ENCODE measurements at places on chromosomes 11 and 22.

GRCh38 chr11:59262177-59262818 is 49.6 kb upstream of the MPEG1 start:
- DNase-seq, result no peak

- no peak for DNase-seq
Measured at GRCh38 chr11:96143041-96143521, 199.9 kb downstream of the MAML2 start.

- DNase-seq, result no peak
Measured at GRCh38 chr22:28920757-28921584, 37.6 kb downstream of the ZNRF3 start.

DNA sequence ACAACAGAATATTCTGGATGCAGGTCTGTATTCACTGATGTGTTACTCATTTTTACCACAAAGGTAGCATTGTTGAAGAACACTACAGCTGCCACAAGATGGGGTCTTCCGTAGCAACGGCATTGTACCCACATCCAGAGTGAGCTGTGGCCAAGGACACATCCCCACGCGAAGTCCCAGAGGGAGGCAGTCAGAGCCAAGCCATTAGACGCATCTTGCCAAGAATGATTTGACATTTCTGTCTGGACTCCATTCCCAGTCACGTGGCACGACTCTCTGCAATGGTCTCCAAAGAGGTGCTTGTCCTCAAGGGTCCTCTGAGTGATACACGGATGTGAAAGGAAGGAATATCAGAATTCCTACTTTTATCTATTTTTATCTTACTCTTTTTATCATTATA is 15.5 kb downstream of the OPCML start:
- DNase-seq, result no peak

GRCh38 chr11:67027943-67028542 is 5.1 kb downstream of the SYT12 start:
- no peak for DNase-seq

DNA sequence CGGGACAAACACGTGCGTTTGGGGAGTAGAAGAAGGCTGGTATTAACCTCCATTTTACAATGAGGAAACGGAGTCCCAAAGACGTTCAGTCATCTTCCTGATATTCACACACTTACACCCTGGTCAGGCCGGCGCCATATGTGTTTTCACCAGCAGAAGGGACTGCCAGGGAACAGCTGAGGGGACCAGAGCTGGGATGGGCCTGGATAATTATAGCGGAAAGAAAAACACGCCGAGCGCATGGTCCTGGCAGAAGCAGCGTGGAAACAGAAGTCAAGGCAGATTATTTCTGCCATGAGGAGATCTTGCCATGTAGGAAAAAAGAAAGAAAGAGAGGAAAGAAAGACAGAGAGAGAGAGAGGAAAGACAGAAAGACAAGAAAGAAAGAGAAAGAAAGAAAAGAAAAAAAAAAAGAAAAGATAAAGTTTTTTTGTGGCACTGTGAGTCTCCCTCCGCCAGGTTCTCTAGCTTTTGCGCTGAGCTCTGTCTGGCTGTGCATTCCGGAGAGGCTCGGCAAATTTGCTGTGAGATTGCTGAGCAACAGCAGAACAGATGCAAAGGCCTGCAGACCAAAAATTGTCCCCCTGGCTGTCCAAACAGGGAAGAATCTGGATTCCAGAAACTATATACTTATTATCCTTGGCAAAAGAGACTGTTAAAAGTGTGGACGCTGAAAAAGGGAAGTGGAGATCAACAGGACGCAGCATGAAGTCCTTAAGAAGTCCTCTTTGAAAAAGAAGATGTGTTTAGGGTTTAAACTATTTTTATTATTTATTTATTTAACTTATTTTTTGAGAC is 1.3 kb upstream of the UCP2 start:
- no peak for DNase-seq

- DNase-seq, result no peak
Measured at GRCh38 chr11:1706634-1707400, 9.8 kb downstream of the KRTAP5-6 start.

GRCh38 chr11:11898648-11899047 is 56.9 kb downstream of the USP47 start:
- no peak for DNase-seq

DNA sequence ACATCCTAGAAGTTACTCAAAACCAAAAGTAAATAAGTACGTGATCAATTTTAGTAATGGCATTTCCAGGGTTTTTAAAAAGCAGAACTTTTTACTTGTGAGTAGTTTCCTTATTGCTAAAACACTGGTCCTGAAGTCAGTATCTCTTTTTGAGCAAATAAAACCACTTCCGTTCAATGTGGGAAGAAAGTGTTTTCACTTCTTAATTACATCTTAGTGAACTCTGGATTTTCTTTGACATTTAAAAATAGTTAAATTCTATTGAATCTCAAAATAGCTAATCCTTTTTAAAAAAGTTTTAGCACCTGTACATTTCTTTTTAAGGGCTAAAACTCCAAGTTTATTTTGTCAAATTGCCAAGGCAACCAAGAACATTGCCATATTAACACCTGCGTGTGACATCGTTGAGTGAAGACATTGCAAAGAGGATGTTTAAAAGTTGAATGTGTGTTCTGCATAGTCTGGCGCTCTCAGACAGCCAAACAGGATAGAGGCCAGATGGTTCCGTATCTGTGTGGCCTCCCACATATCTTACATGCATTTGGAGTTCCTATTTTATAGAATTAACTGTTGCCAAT is 17.2 kb upstream of the OR5B21 start:
- DNase-seq, result no peak

DNA sequence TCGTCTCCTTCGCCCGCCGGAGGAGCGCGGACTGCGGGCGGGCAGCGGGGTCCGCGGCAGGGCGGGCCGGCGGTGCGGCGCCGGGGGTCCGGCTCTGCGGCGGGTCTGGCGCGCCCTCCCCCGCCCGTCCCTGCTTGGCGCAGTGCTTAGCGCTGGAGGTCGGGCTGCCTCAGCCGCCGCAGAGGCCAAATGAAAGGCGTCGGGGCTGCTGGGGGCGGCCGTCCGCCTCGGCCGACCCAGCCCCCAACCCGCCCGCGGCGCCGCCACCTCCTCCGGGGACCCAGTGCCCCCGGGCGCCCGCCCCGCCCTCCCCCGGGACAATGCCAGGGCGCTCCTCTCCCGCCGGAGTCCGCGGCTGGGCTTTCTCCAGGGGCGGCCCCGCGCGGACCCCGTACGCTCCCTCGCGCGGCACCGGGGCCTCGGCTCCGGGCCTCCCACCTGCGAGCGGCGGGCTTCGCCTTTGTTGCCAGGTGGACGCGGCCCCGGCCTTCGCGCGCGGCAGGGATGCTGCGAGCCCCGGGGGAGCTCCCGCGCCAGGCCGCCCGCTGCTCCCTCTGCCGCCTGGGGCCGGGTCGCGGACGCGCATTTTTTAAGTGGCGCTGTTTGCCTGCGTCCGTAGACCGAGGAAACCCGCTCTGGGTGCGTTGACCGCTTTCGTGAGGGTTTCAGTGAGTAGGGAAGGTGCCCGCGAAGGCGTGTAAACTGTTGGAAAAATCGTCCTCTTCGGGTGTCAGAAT is 583 bp downstream of the APLP2 start:
- peak; percentile 27 for DNase-seq

DNA sequence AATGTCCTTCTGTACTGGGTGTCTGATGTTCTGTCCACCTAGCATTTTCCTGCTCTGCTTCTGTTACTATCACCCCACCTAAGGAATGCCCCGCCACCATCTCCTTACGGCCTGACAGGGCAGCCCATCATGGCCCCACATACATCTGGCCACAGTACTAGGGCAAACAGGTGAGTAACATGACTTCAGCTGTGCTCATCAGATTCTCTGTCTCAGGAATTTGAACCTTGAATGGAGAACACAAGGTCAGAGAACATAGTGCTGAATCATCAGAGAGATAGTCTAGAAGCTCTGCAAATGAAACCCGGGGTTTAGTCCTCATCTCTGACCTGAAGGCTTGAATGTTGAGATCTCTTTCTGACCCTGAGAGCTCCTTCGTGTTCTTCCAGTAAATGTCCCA is 32.4 kb downstream of the ZC3H12C start:
- DNase-seq, result peak; percentile 34

DNA sequence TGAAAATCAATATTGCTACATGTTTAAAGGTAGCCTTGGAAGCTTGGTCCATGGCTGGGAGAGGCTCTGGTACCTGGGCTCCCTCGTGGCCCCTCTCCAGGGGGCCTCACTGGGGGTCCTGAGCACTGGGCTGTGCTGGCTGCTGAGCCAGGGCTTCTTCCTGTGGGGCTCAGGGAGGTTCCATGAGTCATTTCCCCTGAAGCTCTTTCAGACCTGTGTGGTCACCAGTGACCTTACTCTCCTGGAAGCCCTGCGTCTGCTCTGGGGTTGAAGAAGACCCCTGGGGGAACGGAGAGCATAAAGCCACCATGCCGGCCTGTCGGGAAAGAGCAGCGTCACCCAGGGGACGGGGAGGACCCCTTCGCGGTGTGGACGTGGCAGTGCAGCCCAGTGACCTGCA is 389.0 kb downstream of the TBC1D22A start:
- peak; percentile 40 for DNase-seq

GRCh38 chr11:33642461-33643166 is 58.0 kb downstream of the C11orf91 start:
- no peak for DNase-seq

- DNase-seq, result no peak
Measured at GRCh38 chr11:126127898-126128297, 65.2 kb upstream of the CDON start.

DNA sequence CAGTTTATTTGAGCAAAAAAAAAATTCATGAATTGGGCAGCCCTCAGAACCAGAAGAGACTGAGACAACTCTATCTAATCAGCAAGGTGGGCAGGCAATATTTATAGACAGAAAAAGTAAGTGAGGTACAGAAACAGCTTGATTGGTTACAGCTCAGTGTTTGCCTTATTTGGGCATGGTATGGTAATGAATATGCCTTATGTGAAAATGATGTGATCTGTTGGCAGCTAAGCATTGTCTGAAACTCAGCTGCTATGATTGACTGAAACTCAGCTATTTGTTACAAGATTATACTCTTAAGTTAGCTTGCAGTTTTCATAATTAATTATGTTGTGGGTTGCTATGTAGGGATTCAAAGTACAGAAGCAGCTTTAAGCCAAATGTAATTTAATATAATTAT is 127.6 kb downstream of the CNTN5 start:
- DNase-seq, result no peak

DNA sequence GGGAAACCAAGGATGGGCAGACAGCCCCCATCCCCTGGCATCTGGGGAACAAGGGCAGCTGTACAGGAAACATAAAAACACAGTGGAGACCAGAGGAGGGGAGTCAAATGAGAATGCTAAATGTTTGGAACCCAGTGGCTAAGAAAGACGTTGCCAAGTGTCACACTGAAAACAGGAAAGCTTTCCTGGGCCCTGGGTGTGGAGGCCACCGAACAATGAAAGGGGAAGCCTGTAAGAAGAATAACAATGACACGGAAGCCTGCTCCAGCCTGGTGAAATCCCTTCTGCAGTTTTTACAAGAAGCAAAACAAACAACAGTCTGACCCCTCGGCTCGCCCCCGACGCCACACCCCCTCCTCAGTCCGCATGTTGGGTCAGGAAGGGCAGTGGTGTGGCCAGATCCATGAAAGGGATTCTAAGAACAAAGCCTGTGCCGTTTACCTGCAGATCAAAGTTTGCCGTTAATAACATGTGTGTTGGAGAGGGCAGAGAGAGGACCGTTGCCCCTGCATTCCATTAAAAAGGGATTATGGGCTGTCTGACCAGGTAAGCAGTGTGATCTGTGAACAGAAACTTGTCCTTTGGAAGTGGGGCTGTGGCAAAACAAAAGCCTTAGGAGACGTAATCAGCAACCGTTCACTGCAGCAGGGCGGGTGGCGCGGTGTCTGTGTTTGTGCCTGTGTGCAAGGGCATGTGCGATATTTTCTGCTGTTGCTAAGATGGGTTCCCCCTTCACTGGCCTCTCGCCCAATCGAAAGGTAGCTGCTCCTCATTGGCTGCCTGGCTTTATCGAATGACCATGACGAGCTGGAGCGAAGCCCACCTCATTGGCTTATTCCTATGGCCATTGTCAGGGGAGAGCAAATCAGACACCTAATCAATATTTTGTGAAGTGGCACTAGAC is 113.7 kb upstream of the BLID start:
- no peak for DNase-seq

DNA sequence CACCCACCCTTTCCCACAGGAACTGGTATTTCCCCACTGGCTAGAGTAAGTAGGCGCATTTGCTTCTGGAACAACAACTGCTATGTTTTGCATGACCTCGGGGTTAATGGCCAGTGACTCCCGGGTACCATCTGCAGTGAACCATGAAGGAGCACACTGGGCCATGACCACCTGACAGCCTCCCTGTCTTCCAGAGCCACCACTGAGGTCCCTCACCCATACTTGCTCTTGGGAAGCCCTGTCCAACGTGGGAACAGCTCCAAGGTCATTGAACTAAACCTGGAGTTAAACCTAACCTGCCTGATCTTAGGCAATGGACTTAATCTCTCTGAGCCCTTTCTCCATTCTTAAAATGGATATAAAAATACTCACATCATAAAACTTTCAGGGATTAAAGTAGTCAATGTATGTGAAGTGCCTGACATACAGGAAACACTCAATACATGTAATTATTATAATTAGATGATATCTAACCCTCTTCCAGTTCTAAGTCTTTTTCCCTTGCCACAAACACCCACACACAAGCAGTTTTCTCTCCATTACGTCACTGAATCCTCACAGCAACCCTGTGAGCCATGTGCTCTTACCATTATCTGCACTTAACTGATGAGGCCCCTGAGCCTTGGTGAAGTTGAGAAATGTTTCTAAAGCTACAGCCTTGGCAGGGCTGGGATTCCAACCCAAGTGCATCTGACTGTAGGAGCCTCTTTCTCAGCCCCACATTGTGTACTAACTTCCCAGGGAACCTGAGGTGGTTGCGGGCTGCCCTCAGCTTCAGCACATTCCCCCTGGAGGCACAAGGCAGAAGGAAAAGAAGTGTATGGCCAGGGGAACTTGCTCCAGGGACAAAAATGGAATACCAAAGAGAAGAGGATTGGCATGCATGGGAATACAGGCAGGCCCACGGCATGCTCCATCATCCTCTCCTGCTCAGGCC is 74.5 kb upstream of the NCAM1 start:
- no peak for DNase-seq

- no peak for DNase-seq
Measured at GRCh38 chr22:46129390-46130041, 20.8 kb upstream of the PPARA start.

DNA sequence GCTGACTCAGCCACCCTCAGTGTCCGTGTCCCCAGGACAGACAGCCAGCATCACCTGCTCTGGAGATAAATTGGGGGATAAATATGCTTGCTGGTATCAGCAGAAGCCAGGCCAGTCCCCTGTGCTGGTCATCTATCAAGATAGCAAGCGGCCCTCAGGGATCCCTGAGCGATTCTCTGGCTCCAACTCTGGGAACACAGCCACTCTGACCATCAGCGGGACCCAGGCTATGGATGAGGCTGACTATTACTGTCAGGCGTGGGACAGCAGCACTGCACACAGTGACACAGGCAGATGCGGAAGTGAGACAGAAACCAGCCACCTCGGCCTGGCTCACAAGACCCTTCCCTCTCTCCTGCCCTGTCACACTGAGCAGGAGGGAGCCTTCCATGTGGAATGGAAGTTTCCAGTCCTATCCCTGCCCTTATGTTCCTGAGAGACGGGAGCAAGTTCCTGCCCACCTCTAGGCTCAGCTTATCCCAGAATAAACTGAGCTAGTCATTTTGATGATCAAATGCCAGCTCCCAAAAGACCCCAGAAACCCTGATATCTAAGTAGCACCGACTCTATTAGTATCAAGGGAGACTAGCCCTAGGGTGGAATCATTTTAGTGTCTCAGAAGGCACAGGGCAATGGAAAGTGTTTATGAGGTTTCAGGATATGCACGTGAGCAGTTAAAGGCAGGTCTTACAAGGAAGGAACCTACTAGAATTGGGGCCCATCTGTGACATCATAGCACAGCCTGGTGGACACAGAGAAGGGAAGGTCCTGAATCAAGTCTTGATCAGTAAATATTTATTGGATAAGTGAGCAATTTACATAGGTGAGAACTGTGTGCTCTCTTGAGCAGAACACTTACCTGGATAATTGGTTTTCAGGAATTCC is 6.3 kb upstream of the IGLL5 start:
- no peak for DNase-seq
